ENCODE measurements at places on chromosomes 12 and 14.

DNA sequence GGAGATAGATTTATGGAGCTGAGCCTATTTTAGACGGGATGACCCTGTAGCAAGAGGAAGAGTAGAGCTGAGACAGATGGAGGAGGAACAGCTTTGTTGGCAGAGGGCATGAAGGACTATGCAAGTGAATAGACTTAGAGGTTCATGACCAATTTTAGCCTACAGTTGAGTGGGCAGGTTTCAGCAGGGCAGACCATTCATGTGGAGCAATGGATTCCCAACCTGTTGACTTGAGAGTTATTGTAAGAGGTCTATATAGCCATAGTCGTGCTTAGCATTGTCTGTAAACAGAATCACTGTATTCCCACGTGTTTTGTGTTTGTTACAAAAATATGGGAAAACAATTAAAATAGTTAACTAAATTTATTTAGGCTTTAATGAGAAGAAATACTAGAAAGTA is 116.8 kb downstream of the CFAP54 start:
- no peak for DNase-seq

DNA sequence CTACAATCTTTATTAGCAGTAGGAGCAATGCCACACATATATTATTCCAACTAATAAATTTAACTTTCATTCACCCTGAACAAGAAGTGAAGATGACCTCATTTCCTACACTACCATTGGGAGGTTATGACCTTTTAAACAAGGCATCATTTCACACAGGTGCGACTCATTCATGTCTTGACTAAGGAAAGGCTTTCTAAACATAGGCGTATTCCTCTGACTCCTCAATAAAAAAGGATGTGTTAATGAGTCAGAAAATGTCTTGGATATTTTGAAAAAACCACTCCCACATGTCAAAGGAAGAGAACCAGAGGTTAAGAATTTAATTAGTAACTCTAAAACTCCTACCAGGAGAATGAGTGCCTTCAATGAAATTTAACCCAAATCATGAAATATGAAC is 115.2 kb downstream of the PRICKLE1 start:
- no peak for DNase-seq

GRCh38 chr12:25187781-25188180 is 7.2 kb downstream of the DNAI7 start:
- DNase-seq = peak; percentile 73

GRCh38 chr14:103504991-103505565 is 17.6 kb downstream of the CKB start:
- DNase-seq = no peak

- no peak for DNase-seq
These were observed 41.1 kb downstream of the PTHLH start for GRCh38 chr12:27931390-27931789.

- no peak for DNase-seq
These were observed 898.3 kb downstream of the VRK1 start for GRCh38 chr14:97695456-97695981.

DNA sequence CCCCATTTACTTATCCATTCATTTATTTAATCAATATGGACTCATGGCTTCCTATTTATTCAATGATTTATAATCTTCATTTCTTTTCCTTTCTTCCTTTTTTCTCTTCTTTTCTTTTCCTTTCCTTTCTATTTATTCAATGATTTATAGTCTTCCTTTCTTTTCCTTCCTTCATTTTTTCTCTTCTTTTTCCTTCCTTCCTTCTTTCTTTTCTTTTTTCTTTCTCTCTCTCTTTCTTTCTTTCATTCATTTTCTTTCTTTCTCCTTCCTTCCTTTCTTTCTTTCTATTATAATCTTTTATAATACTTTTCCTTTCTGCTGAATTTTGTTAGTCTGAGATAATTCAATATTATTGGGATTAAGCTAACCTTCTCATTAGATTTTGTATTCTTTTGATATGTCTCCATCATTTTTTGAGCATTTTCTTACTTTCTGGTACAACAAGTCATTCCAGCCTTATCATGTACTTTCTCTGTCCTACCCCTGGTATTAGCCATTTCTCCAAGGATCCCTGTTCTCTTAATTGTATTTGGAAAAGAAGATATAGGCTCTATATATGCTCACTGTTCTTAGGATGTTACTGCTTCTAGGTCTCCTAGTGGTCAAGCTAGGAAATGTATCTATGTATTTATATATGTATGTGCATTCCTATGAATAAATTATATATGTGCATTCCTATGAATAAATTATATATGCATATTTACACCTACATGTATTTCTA is 12.1 kb downstream of the LACRT start:
- DNase-seq = peak; percentile 21

DNA sequence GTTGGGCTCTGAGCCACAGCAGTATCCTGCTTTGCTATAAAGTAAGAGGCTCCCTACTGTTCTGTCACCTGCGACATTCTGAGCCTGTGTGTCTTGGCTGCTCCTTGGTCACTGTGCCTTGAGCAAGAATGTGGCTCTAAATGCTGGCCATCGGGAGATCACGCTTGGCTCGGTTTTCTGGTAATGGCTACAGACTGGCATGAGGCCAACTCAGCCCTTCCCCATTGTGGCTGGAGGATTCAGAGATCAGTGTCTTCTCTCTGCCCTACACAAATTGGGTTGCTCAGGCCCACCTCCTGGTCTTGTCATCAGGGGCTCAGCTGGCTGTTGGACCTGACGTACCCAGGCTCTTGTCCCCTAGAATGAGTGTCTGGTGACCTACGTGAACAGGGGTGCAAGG is 94.5 kb downstream of the PLXNC1 start:
- no peak for DNase-seq

- DNase-seq = peak; percentile 56
These were observed 31.5 kb upstream of the NUAK1 start for GRCh38 chr12:106170285-106170684.

DNA sequence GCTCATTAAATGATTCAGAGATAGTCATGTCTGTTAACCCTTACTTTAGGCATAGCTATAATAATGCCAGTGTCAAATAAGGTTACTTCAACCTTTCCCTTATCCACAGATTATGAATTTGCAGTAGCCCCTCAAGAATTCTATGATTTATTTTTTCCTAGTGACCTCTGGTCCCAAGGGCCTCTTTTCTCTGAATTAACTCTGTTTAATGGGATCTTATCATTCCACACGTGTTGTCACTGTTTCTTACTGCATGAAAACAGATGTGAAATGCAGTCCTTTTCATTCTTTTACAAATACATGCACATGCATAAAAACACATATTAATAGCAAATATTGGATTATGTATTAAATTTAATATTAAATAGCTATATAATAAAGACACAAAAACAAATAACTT is 667.7 kb upstream of the FOXG1 start:
- DNase-seq = no peak

DNA sequence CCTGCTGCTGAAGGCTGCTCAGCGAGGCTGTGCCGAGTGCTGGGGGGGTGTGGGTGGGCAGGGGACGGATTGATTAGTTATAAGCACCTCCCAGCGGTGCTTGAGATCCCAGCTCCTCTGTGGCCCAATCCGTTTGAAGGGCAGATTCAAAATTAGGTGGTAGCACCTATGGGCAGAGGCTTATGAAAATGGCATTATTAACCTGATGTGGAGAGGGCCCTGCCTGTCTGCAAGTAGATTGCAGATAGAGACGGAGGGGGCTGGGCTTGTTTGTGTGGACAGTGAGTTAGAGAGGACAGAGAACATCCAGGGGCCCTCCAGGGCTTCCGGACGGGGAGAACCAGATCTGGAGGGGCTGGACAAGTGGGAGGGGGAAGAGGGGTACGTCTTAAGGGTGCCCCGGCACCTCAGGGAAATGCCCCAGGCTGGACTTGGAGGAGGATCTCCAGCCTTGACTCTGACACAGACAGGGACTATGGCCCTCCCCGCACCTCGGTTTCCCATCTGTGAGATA is at the start of gene RTL1:
Gene RTL1 (minus strand): TSS at position 51 of the 514 bp plus-strand sequence. CDS start 18,934 bp downstream, outside the sequence.
- no peak for DNase-seq

DNA sequence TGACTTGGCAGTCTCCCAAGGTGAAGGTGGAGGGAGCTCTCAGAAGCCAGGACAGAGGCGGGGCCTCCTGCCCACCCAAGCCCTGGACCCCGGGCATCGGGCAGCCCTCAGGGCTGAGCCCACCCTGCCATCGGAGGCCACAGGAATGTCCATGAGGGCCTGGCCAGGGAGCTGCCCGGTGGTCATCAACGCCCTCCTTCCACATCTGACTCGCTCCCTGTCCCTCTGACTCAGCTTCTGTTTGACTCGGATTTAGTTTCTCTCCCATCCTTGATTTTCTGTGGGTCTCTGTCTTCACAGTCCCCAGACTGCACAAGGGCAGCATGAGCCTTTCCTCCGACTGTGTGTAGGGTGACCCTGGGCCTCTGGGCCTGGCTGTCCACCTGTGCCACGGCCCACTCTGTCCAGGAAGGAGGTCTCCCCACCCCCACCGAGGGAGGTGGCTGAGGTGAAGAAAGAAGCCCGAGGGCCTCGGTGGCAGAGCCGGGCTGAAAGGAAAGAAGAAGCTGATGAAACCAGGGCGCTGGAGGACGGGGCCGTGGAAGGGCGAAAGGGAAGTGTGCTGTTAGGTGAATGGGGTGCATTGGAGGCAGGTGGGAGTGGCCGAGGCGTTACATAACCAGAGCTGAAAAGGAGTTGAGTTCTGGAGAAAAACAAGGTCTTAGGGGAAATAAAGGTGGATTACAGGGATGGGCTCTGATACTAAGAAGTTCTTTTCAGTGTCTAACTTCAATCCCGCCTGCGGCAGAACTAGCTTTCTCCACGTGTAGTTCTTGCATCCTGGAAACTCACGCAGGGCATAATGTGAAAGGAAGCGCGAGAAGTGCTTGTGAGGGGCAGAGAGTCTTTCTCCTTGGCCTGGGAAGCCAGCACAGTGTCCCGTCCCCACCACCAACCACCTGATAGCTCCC is 16.7 kb upstream of the TMEM106C start:
- peak; percentile 17 for DNase-seq

- peak; percentile 71 for DNase-seq
These were observed 145.4 kb upstream of the ABCD2 start for GRCh38 chr12:39764944-39765560.

DNA sequence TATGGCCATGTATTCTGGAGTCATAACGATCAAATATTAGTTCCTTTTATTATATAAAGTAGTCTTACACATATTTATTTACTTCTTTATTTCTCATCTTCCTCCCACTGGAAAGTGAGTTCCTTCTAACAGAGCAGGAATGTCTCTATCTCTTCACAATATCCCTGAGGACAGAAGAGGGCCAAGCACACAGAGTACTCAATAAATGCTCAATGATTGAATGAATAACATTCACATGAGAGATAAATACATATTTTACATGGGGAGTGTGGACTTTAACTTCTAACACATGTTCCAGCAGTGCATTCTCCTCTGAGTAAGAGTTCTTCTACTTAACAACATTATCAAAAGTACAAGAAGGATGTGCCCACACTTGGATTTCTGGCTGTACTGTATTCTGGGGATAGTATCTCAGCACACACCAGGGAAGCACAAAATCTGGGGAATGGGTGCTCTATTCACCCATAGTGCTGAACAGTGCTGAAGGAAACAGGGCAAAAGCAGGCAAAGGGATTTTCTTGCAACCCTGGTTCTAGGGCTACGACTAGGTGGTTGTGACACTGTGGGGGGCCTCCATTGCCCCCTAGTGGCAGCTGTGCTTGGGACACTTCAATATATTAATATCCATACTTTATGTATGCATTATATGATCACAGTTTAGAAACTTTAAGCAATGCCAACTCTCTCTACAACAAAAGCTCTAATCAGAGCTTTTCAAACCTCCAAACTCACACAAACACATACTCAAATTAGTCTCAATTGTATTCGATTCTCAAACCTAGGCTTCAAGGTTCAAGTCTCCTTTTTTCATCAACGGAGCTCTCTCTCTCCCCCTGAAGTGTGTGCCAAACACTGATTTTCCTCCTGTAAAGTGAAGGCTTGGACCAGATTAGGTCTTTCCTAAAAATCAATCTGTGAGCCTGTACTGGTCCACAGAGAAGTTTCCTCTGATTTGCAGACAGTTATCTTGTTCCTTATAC is 115.5 kb downstream of the SLC2A13 start:
- peak; percentile 74 for DNase-seq

GRCh38 chr12:95605875-95606274 is 54.6 kb upstream of the USP44 start:
- peak; percentile 47 for DNase-seq

DNA sequence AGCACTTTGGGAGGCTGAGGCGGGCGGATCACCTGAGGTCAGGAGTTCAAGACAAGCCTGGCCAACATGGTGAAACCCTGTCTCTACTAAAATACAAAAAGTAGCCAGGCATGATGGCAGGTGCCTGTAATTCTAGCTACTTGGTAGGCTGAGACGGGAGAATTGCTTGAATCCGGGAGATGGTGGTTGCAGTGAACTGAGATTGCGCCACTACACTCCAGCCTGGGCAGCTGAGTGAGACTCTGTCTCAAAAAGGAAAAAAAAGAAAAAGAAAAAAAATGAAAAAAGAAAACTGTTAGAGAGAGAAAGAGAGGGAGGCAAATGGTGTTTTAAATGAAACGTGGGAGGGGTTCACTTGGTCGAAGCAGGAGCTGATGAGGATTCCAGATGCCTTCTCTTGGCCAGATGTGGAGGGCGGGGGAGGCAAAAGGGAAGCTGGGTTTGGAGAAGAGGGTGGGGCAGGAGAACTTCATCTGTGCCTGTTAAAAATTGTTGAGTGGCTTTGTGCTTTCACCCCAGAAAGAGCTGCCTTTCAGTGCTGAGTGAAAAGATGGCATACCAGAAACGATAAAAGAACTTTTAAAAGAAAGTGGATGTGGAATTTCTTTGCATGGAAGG is 1.1 kb downstream of the EMP1 start:
- DNase-seq = peak; percentile 76

GRCh38 chr12:6193853-6194815 is 6.1 kb upstream of the CD9 start:
- no peak for DNase-seq

DNA sequence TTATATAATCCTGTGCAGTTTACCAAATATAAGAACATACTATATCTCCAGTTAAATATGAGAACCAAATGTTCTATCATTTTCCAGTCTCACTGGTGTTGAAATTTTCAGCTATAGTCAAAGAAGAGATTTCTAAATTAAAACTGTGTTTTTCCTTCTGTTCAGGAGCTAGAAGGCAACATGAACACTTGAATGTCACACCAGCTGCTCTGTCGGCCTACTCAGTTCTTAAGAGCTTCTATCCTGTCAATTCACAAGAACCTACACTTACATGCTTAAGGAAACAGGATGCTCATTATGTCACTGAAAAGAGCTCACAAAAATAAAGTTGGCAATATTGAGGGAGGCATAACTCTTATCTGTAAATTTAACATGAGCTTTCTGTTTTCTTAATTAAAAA is 43.1 kb downstream of the ATP2B1 start:
- no peak for DNase-seq

GRCh38 chr14:39368261-39368959 is 63.8 kb downstream of the FBXO33 start:
- DNase-seq = peak; percentile 88

GRCh38 chr14:65237941-65238340 is 135.6 kb upstream of the MAX start:
- no peak for DNase-seq

- peak; percentile 99 for DNase-seq
These were observed at the start of gene ATXN3 for GRCh38 chr14:92106143-92106926. Gene ATXN3, minus strand, starts transcription at chr14:92106582. Its CDS starts 30 bp downstream, at chr14:92106552.

- peak; percentile 99 for DNase-seq
These were observed 132.6 kb upstream of the MAP1LC3B2 start for GRCh38 chr12:116426391-116427136.

- DNase-seq = no peak
These were observed 244.5 kb upstream of the LRFN5 start for GRCh38 chr14:41362139-41362538.

- no peak for DNase-seq
These were observed 192.8 kb downstream of the ZFP36L1 start for GRCh38 chr14:68599896-68600610.

- DNase-seq = no peak
These were observed 860.9 kb upstream of the MDGA2 start for GRCh38 chr14:48536318-48536717.

GRCh38 chr12:115341442-115341841 is 657.5 kb upstream of the TBX3 start:
- peak; percentile 100 for DNase-seq

Measured in cardiac fibroblast (primary cell).